ENCODE measurements at places on chromosomes 6 and 20.

- DNase-seq: no peak
Measured at GRCh38 chr20:47038566-47039560, 144.2 kb downstream of the EYA2 start.

GRCh38 chr6:2990248-2990931, 9.3 kb upstream of the NQO2 start:
- DNase-seq: no peak

- no peak for DNase-seq
Measured at GRCh38 chr6:132287101-132287500, 114.2 kb downstream of the MOXD1 start.

- no peak for DNase-seq
Measured at GRCh38 chr20:1185790-1186334, 1.1 kb upstream of the TMEM74B start.

DNA sequence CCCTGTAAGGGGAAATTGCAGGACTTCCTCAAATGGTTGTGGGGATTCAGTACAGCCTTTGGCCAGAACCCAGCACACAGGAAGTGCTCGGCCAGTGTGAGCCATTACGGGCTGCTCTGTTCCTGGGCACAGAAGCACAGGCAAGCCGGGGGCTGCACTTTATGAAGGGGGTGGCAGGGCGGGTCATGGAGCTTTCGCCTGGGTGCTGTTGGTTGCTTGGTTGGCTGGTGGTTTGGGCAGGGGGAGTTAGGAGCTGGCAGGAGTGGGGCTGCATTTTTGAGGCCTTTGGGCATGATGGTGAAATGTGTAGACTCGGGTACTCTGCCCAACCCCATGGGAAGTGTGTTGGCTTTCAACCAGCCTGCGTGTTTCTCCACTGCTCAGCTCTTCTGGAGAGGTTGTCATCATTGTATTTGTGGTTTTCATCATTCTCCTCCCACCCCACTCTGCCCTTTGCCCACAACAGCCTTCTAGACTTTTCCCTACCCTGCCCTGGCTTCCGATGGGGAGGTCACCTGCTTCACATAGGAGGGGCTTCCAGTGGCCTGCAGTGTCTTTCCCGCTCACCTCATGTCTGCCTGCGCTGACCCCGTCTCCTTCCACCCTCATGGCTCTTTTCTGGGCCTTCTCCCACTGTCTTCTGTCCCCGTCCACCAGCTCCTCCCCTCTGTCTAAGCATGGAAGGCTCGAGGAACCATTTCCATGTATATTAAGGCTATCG, 16.1 kb upstream of the RBM38 start:
- DNase-seq: no peak

- peak; percentile 5 for DNase-seq
Measured at GRCh38 chr20:6651016-6651415, 116.5 kb upstream of the BMP2 start.

DNA sequence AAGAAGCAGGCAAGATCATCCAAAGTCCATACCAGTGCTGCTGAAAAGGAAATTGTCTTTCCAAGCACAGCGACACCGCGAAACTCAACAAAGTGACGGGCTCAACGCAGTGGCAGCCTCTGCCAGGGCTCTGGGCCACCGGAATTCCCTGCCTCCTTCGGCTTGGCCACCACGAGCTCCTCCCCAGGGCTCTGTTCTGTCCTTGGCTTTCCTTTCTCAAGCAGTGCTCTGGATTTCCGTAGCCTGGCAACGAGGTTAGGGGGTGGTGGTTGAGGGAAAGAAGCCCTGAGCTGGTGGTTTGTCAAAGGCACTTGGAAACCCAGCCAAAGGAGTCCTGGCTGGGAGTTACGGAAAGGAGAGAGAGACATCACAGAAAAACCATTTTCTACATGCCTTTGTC, 31.2 kb downstream of the PRR18 start:
- peak; percentile 7 for DNase-seq

GRCh38 chr20:57245997-57246396, 20.4 kb downstream of the BMP7 start:
- DNase-seq: no peak

- no peak for DNase-seq
Measured at GRCh38 chr20:20582734-20583133, 129.7 kb downstream of the RALGAPA2 start.

GRCh38 chr20:41524980-41525613, 93.1 kb downstream of the CHD6 start:
- DNase-seq: no peak

DNA sequence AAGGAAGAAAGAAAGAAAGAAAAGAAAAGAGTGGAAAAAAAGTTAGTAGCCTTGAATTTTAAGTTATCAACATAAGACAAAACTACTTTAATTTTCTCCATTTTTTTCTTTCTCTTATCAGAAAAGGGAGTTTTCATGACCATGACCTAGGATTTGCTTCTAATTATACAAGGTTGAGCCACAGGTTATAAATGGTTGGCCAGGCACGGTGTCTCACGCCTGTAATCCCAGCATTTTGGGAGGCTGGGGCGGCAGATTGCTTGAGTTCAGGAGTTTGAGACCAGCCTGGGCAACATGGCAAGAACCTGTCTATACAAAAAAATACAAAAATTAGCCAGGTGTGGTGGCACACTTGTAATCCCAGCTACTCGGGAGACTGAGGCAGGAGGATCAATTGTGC, 7.8 kb upstream of the MTRES1 start:
- DNase-seq: no peak

- no peak for DNase-seq
Measured at GRCh38 chr6:63322981-63323380, 3.2 kb upstream of the LGSN start.

DNA sequence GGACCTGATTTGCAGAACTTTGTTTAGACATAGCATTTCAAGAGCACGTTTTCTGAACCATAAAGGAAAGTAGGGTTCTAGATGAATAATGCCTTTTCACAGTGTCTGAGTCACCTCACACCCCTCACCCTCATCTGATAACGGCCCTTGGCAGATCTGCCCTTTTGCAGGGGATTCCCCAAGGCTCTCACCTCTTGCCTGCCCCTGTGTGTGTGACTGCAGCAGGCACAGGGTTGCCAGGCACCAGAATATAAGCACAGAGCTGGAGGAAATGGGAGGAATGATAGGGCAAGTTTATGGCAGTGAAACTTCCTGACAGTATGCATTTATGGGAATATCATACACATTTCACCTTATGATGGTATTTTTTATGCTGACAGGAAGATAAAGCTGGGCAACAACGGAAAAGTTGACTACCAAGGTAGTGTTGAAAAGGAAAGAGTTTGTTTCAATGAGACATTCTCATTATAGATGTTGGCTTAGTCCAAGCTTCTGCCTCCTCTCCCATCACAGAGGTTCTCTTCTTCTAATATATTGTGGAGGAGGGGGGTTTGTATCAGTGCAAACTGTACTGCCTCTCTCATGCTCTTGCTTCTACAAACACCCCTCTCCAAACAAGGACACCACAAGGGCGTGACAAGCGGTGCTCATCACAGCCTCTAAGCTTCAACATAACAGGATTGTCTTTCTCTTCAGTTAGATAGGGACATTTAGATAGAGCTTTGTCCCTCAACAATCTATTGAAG, 101.5 kb upstream of the BACH2 start:
- DNase-seq: no peak
